Stimulated activated CD8-positive, alpha-beta memory T cell treated with anti-CD3 and anti-CD28 coated beads, Interleukin-4, amount 100 ng/mL, for 1 hour (primary cell): ENCODE measurements at places on chromosomes 12 and 14.

DNA sequence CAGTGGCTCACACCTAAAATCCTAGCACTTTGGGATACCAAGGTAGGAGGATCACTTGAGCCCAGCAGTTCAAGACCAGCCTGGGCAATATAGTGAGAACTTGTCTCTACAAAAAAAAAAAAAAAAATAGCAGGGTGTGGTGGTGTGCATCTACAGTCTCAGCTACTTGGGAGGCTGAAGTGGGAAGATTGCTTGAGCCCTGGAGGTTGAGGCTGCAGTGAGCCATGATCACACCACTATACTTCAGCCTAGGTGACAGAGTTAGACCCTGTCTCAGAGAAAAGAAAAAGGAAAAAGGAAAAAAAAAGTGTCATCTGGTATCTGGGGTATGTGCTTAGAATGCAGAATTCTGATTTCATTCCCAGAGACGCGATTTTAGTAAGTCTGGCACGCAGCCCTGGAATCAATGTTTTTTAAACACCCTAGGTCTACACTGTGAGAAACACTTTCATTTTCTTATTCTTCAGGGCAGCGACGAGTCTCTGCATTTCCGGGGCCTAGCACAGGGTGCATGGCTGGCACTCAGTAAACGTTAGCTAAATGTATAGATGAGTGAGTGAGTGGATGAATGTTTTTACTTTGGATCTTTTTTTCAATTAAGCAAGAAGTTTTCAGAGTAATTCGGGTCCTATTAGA is 243.8 kb upstream of the PWP1 start:
- no peak for DNase-seq

DNA sequence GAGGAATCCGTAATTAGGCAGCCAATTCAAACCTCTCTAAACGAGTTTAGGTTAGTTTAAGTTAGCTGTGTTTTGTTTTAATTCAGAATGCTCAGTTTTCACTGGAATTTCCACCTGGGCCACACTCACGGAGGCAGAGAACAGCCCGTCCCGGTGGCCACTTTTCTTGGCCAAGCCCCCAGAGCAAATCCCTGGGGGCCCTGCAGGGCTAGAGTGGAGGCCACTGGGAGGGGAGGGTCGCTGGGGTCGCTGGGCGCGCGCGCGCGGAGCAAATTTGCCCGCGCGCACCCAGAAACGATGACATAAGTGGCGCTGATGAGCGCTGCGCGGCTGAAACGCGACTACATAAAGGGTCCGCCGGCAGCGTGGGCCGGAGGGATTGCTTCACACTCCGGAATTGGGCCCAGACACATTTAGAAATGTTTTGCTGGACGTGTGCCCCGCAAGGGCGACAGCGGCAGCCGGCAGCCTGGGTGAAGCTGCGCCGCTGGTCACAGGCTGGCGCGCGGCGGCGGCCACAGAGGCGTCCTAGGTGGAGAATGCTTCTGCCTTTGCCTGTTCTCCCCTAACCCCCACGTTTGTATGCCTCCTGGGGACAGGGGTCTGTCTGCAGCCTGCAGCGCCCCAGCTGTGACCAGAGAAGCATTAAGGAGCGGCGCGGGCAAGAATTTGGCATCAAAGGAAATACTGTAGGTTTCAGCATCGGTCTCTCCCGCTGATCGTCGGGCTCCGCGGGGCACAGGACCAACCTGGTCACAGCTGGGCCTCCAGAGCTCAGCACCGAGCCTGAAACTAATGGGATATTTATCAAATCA is 37.9 kb upstream of the TBX5 start:
- DNase-seq: no peak

- no peak for DNase-seq
Observed at GRCh38 chr12:104299842-104300481, 3.6 kb upstream of the EID3 start.

GRCh38 chr12:53983568-53983949 is 1.4 kb upstream of the HOXC10 start:
- no peak for DNase-seq

DNA sequence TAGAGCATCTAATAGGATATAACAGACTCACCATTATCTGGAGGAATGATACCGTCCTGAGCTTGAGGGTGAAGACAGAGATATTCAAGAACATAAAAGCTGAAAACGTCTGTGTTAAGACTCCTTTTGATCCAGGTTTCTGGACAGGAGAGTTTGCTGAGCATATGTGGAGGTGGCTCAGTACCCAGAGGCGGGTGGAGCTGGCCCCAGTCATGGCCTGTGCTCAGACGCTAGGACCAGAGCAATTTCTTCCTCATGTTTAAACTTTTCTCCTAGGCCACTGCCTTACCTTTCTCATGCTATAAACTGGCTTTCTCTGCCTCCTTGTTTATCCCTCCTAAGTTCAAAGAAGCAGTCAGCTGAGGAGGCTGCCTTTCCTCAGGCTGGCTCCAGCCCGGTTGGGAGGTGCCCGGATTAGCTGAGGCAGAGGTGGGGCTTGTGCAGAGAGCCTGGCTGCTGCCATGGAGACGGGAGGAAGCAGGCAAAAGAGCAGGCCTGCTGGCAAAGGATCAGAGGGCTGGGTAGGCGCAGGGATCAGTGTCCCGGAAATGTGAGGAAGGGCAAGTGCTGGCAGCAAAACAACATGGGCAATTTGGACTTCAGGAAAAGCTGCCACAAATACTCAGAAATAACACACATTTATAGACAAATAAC is 13.7 kb downstream of the COA8 start:
- DNase-seq: no peak

DNA sequence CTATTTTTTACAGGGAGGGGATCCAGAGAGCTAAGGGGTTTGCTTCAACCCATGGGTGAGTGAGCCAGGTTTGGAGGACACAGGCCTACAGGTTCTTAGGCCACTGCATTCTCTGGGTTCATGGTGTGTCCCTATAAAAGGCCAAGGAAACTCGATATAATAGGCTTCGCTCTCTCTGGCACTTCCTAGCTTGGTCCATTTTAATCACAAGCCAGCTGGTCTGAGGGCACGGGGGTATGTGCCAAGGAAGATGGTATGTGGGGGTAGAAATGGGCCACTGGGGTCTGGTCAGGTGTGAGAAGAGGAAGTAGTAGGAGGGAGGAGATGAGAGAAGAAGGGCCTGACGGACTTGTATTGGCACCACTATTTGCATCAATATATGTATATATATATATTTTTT is 4.9 kb downstream of the ETV6 start:
- DNase-seq: no peak

GRCh38 chr12:24721191-24721590 is 227.7 kb downstream of the BCAT1 start:
- no peak for DNase-seq

DNA sequence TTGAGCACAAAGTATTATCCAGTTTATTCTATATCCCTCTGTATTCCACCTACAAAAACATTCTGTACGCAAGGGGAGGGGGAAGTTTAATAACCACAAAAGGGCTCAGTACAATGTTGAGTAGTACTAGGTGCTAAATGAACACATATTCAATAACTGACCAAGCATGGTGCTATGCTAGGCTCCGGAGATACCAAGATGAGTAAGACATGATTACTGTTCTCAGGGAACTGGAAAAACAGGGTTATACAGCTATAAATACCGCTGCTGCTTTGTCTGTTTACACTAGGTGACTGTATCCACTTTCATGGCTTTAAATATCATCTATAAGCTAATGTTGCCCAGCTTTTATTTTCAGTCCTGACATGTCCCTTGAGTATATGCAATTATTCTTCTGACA is 135.8 kb downstream of the INSM2 start:
- DNase-seq: no peak

DNA sequence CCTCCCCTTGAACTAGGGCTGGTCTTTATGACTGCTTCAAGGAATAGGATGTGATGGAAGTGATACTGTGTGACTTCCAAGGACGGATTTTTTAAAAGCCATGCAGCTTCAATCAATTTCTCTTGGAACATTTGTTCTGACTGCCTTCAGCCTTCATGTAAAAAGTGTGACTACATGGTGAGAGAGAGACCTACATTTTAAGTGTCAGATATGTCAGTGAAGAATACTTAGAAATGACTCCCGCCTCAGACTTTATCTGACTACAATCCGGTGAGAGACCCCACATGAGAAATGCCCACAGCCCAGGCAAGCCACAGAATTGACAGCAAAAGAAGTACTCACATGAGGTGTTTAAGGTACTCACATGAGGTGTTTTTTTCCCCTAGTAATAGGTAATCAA is 295.3 kb downstream of the KCNC2 start:
- no peak for DNase-seq

- DNase-seq: no peak
Observed at GRCh38 chr12:26668230-26668629, 164.8 kb downstream of the ITPR2 start.

- no peak for DNase-seq
Observed at GRCh38 chr12:53174881-53175491, 5.5 kb upstream of the ZNF740 start.

DNA sequence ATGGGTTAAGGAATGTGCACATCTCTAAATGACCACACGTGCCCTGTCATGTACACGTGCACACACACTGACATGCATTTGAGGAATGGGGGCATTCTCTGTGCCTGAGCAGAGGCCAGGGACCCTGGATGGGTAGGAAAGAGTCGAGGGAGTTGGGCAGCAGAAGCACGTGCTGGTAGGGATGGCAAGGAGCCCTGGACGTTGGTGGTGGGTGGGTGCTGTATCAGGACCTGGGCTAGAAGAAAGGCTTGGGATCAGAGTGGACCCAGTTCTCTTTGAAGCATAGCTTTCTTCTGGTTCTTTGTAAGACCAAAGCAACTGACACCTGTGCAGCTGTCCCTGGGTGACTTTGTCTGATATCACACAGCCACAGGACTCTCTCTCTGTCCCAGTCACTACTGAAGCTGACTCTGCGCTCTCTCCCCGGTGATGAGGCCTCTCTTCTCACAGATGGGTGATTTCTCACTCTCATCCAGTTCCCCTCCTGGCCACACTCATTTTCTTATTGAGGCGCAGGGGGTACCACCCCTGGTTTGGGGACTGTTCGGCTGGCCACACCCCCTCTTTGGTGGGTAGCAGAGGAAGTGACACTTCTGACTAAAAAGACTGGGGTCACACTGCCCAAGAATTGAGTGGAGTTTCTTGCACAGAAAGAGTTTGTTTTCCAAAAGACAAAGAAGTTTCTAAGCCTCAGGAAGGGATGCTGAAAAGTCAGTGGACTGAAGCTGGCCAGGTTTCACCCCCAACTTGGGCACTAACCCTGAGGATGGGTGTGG is 171.7 kb upstream of the RTL1 start:
- DNase-seq: no peak

GRCh38 chr12:117124421-117125271 is 25.4 kb upstream of the TESC start:
- no peak for DNase-seq

DNA sequence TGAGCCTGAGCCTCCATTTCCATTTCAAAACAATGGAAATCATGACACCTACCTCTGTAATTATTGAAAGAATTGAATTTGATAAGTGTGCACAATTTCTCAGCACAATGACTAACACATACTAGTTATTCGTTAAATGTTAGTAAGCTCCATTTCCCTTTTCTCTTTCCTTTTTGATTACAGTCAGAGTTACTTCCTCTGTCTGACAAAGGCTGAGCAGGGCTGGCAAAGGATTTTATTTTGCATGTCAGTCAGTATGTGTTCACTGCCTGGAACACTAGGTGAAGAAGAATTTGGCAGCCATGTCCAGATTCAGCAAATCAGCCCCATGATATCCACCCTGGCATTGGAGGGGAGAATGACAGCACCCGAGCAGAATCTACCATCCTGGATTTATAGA is 12.2 kb upstream of the RHOJ start:
- no peak for DNase-seq

DNA sequence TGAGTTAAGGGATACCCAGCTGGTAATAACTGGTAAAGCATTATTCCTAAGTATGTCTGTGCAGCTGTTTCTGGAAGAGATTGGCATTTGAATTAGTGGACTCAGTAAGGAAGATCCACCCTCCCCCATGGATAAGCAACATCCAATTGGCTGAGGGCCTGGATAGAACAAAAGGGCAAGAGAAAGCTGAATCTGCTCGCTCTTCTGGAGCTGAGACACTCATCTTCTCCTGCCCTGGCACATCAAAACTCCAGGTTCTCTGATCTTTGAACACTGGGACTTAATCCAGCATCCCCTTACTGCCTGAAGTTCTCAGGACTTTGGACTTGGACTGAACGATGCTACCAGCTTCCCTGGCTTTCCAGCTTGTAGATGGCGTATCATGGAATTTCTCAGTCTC is 63.1 kb upstream of the CNOT2 start:
- DNase-seq: no peak

DNA sequence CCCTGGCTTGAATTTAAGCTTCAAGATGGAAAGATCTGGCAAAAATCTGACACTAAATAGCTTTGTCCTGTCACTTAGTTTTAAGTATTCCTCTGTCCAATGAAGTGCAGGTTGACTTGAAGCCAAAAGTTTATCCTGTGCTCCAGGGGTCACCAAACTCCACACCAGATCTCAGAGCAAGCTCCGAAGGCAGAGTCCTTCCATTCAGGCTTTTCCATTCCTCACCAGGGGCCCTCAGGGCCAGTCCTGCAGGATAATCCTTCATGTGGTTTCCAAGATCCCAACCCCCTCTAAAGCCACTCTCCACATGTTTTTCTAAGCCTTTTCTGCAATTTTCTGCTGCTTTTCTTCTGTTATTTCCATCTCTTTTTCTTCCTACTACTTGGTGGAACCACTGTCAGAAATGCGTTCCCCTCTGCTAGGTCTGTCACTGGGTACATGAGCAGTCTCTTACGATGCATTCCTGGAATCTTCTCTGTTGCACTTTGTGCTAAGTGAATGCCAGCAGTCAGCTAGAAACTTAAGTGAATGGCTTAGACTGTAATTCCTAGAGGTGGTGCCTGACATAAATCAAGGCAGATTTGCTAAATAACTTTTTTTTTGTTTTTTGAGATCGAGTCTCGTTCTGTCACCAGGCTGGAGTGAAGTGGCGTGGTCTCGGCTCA is 251.4 kb downstream of the MSRB3 start:
- no peak for DNase-seq

GRCh38 chr14:63800651-63801375 is 52.0 kb upstream of the SYNE2 start:
- no peak for DNase-seq

DNA sequence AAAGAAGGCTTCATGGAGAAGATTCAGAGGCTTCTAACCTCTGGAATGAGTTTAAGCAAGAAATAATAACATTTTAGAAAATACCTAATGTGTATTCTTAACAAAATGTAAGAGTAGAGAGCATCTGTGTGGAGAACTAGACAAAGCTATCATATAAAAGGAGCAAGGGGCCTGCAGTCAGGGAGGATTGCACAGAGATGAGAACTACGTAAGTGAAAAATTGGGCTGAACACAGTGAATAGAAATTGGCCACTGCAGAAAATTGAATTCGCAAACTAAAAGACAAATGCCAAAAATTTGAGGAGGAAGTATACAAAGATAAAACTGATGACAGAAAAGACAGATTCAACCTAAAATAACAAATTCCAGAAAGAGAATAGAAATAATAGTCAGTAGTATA is 92.8 kb downstream of the TGFB3 start:
- no peak for DNase-seq

- DNase-seq: no peak
Observed at GRCh38 chr12:6630736-6631135, 5.0 kb downstream of the LPAR5 start.

- DNase-seq: no peak
Observed at GRCh38 chr12:62914443-62915203, 20.3 kb downstream of the PPM1H start.
